ENCODE measurements at places on chromosomes 16 and 17. TPM values are rescaled to one million over a fixed set of nuclear protein-coding genes. Genes with fewer than 3 reads are reported as not detected.

GRCh38 chr16:66515596-66516508 lies 34.1 kb downstream of the TK2 start:
- H3K27me3 ChIP-seq: no peaks in the 10 kb centered on the region
- no peaks in the 10 kb centered on the region for H3K36me3 ChIP-seq
- no peak for DNase-seq
- H3K4me1 ChIP-seq: peaks cover 59% of the 10 kb centered on the region
- H3K27ac ChIP-seq: peak overlapping the region; percentile 92
- peak overlapping the region; percentile 17 for H3K4me3 ChIP-seq

DNA sequence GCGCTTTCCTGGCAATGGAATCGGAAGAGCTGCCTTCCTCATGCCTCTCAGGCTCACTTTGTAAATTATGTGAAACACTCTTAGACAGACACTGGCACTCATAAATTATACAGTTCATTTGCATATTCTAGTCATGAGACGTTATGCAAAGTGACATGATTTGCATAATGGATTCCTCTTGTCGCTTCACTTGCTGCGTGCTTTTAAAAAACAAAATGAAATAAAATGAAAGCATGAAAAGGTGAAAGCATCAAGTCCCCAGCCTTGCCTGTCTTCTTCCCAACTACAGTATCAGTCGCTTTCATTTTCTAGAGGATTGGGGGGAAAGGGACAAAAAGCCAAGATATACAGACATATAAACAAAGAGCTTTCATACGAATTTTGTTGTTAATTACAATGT lies 252.8 kb upstream of the PMFBP1 start:
- H3K27me3 ChIP-seq: no peaks in the 10 kb centered on the region
- no peak overlapping the region for H3K4me3 ChIP-seq
- H3K36me3 ChIP-seq: no peaks in the 10 kb centered on the region
- H3K4me1 ChIP-seq: no peaks in the 10 kb centered on the region

GRCh38 chr17:35895636-35896587 lies 15.8 kb upstream of the CCL5 start:
- DNase-seq: no peak
- no peaks in the 10 kb centered on the region for H3K27me3 ChIP-seq
- no peak overlapping the region for H3K4me3 ChIP-seq
- H3K27ac ChIP-seq: no peak overlapping the region
- H3K36me3 ChIP-seq: no peaks in the 10 kb centered on the region

GRCh38 chr17:66002812-66003211 lies 189.1 kb downstream of the CEP112 start:
- peak; percentile 57 for DNase-seq
- no peaks in the 10 kb centered on the region for H3K36me3 ChIP-seq
- H3K4me3 ChIP-seq: no peak overlapping the region
- H3K4me1 ChIP-seq: no peaks in the 10 kb centered on the region

DNA sequence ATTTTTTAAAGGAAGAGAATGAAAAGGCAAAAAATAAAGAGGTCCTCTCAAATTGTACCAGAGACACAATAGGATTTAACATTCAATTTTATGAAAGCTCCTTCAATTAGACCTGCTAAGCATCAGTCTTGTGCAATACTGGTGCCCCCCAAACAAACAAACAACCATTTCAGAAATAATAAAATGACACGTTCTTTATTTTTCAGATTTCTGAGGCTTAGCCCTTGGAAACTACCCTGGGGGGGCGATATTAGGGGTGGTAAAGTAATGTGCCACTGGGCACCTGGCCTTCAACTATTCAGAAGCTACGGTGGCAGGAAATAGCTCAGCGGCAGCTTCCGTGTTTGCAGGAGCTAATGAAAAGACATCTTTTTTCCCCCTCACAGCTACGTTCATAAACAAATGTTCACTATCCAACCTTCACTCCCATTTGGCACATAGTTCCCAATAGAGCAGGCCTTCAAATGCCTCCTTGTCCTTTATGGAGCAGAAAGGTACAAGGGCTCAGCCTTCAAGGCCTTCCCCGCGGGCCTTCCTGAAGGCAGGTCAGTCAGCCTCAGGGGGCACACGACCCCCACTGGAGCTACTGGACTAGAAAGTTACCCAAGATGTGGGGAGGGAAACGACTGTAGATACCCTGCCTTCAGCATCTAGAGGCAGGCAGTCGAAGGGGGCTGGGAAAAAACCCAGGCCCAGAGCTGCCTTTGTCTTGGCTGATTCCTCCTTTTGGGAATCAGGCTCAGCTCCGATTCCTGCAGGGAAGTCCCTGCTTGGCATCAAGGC lies 44.1 kb downstream of the TBX4 start:
- no peaks in the 10 kb centered on the region for H3K36me3 ChIP-seq
- no peaks in the 10 kb centered on the region for H3K4me1 ChIP-seq
- no peak overlapping the region for H3K27ac ChIP-seq
- DNase-seq: peak; percentile 22

OSGIN1 gene
- total RNA-seq: 18.0 TPM

DNA sequence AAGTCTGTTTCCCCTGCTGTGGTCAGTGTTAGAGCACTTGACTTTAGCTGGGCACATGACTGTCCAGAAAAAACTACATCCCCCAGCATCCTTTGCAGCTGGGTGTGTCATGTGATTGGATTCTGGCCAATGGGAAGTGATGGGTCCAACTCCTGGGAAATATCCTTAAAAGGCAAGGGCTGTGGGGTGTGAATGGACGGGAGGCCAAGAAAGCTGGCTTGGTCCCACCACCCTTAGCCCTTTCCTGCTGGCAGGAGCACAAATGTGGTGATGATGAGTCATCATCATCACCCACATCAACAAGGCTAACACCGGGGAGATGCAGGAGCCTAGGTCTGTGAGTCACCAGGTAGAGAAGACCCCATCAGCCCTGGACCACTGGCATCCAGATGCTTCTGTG lies 341.7 kb downstream of the C16orf95 start:
- no peaks in the 10 kb centered on the region for H3K4me1 ChIP-seq
- H3K27me3 ChIP-seq: peaks cover 16% of the 10 kb centered on the region
- no peak overlapping the region for H3K27ac ChIP-seq

DNA sequence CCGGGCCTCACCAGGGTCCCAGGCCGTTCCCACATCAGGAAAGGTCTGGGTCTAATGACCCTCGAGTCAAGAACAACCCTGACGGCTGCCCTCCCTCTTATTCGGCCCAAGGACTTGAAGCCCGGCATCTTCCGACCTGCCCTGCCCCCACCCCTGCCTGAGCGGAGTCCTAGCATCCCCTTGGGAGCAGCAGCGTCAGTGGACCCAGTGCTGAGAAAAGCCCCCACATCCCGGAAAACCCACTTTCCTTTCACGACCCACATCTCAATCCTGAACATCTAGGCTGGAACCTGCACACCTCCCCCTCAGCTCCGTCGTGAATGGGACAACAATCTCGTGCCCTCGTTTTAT lies 769 bp downstream of the TMEM88 start:
- peak; percentile 44 for DNase-seq
- H3K27me3 ChIP-seq: no peaks in the 10 kb centered on the region
- peak overlapping the region; percentile 99 for H3K27ac ChIP-seq
- H3K36me3 ChIP-seq: peaks cover 60% of the 10 kb centered on the region
- H3K4me1 ChIP-seq: peaks cover 27% of the 10 kb centered on the region
- peak overlapping the region; percentile 69 for H3K4me3 ChIP-seq

VTN gene
- total RNA-seq: 1.6 TPM

GRCh38 chr16:31456988-31457360 lies 2.3 kb upstream of the ARMC5 start:
- peak overlapping the region; percentile 82 for H3K4me3 ChIP-seq
- peaks cover 35% of the 10 kb centered on the region for H3K4me1 ChIP-seq
- no peak for DNase-seq
- no peak overlapping the region for H3K27ac ChIP-seq
- H3K36me3 ChIP-seq: peaks cover 3% of the 10 kb centered on the region
- H3K27me3 ChIP-seq: no peaks in the 10 kb centered on the region

SEZ6 gene
- not detected for total RNA-seq

- H3K27me3 ChIP-seq: no peaks in the 10 kb centered on the region
- H3K36me3 ChIP-seq: peaks cover 79% of the 10 kb centered on the region
- H3K27ac ChIP-seq: no peak overlapping the region
- H3K4me1 ChIP-seq: peaks cover 67% of the 10 kb centered on the region
- DNase-seq: peak; percentile 76
Observed at GRCh38 chr16:84982434-84982833, 28.9 kb downstream of the ZDHHC7 start.

DNA sequence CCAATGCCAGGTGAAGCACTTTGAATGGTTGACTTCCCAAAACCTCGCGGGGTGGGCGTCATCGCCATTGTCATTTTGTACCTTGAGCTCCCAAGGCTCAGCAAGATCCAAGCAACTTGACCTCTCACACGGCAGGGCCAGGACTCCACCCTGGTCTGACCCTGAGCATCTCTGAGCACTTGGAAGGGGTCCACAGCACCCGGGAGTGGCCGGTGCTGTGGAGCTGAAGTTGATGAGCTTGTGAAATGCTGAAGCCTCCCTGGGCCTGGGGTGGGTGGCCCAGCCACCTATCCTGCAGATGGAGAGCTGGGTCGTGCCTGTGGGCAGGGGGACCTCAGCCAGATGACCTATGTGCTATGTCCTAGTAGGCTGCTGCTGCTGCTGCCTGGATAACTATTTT lies 283.3 kb upstream of the FOXF1 start:
- no peak overlapping the region for H3K27ac ChIP-seq
- H3K36me3 ChIP-seq: no peaks in the 10 kb centered on the region
- DNase-seq: peak; percentile 7
- H3K27me3 ChIP-seq: no peaks in the 10 kb centered on the region

TMEM238L gene
- not detected for total RNA-seq

GRCh38 chr16:5925850-5926249 lies 828.3 kb upstream of the EEF2KMT start:
- H3K36me3 ChIP-seq: no peaks in the 10 kb centered on the region
- H3K27me3 ChIP-seq: no peaks in the 10 kb centered on the region
- DNase-seq: no peak
- no peak overlapping the region for H3K27ac ChIP-seq

- no peaks in the 10 kb centered on the region for H3K27me3 ChIP-seq
- H3K36me3 ChIP-seq: no peaks in the 10 kb centered on the region
Observed at GRCh38 chr17:47279062-47279801, 25.6 kb downstream of the ITGB3 start.

DNA sequence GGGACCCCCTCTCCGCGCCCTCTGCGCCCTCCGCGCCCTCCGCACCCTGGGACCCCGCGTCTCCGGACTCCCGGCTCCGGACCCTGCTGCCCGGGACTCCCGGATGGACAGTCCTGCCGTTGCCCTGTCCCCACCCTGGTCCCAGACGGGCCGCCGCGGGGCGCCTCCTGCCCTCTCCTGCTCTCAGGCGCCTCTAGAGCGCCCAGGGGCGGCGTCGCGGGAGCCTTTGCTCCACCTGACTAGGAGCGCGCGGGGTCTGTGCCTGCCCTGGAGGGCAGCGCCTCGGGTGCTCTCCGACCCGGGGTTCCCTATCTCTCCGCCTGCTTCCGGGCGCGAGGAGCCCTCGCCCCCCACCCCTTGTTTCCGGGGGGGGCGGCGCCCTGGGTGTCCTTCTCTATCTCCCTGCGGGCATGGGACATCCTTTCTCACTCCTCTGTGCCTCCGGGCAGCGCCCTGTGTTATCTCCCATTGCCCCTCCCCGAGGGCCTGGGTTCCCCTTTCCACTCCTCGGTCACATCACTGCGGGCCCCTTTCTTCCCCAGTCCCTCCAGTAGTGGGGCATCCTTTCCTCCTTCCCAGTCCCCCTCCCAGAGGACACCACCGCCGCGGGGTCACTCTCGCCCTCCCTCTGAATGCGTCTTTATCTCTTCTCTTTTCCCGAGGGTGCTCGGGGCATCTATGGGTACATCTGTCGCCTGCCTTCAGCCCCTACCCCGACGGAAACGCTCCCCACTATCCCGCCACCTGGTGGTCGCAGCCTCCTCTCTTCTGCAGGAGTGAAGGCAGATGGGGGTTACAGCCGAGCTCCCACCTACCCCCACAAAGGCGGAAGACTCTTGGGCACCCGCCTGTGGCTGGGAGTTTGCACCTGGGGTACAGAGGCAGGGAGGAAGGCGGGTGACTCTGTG lies 875 bp downstream of the PRKCB start:
- no peaks in the 10 kb centered on the region for H3K27me3 ChIP-seq
- H3K4me1 ChIP-seq: no peaks in the 10 kb centered on the region
- peak; percentile 90 for DNase-seq
- H3K4me3 ChIP-seq: peak overlapping the region; percentile 69
- H3K36me3 ChIP-seq: no peaks in the 10 kb centered on the region
- H3K27ac ChIP-seq: no peak overlapping the region

DDX42 gene
- 82.0 TPM for total RNA-seq

DNA sequence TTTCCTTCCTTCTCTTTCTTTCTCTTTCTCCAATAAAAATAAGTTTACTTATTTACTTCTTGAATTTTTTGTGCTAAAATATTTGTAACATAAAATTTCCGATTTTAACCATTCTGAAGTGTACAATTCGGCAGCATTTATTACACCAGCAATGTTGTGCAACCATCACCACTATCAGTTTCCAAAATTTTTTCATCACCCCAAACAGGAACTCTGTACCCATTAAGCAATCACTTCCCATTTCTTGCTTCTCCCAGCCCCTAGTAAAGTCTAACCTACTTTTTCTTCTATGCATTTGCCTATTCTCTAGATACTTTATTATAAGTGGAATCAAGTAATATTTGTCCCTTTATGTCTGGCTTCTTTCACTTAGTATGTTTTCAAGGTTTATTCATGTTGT lies 2.5 kb upstream of the HP start:
- H3K4me1 ChIP-seq: peaks cover 49% of the 10 kb centered on the region
- H3K36me3 ChIP-seq: no peaks in the 10 kb centered on the region
- no peak for DNase-seq
- no peak overlapping the region for H3K4me3 ChIP-seq
- H3K27ac ChIP-seq: peak overlapping the region; percentile 80

- no peak overlapping the region for H3K27ac ChIP-seq
- no peaks in the 10 kb centered on the region for H3K27me3 ChIP-seq
- H3K4me1 ChIP-seq: no peaks in the 10 kb centered on the region
Observed at GRCh38 chr16:84332975-84333684, 35.2 kb upstream of the ATP2C2 start.

- peaks cover 6% of the 10 kb centered on the region for H3K4me1 ChIP-seq
- H3K4me3 ChIP-seq: no peak overlapping the region
- no peaks in the 10 kb centered on the region for H3K36me3 ChIP-seq
- H3K27me3 ChIP-seq: no peaks in the 10 kb centered on the region
- no peak for DNase-seq
Observed at GRCh38 chr17:3682033-3682432, 13.4 kb downstream of the EMC6 start.

DNA sequence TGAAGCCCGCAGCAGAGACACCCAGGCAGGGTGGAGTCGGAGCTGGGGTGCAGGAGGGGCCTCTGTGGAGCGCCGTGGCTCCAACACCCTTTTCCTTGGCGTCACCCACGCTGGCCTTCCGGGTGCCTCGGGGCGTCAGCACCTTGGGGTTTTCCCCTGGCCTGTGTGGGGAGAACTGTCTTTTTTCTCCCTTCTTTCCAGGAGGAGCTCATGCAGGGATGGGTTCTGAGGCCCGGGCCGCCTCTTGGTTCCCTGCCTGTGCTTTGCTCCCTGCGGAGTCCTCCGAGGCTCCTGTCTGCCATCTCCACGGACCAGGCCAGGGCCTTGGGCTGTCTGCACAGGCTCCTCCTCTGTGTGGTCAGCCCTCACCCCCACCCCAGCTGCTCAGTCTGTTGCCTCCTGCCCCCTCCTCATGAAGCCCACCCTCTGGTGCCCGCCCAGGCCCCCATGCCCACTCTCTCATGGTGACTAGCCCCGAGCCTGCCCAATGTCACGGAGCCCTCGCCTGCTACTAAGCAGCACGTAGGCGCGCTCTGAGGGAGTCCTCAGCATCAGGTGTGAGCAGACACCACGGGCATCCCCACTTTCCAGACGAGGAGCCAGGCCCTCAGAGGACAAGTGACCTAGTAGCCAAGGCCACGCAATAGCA lies 5.0 kb downstream of the KATNB1 start:
- H3K4me1 ChIP-seq: peaks cover 20% of the 10 kb centered on the region
- no peaks in the 10 kb centered on the region for H3K36me3 ChIP-seq
- no peak overlapping the region for H3K27ac ChIP-seq
- no peak for DNase-seq
